ENCODE measurements at places on chromosomes 7 and 10.
A peak's percentile ranks its signal among the peaks of the same experiment; 100 is the strongest.

GRCh38 chr7:141463986-141464385, 87.2 kb upstream of the AGK start:
- DNase-seq: no peak

DNA sequence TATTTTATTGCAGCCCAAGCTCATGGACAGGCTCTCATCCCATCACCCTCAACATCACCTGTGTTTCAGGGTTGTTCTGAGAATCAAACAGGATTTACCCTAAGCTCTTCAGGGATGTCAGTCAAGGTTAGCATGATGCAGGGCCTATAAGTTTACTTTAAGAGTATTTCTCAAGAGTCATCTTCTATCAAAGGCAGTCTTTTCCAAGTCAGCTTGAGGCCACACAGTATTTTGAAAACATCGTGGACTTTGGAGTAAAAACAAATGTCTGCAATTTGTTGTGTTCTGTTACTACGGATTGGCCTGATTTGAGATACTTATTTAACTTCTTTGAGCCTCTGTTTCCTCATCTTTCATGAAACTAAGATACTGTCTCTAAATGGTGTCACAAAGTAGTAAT, 42.0 kb upstream of the NRP1 start:
- no peak for DNase-seq

DNA sequence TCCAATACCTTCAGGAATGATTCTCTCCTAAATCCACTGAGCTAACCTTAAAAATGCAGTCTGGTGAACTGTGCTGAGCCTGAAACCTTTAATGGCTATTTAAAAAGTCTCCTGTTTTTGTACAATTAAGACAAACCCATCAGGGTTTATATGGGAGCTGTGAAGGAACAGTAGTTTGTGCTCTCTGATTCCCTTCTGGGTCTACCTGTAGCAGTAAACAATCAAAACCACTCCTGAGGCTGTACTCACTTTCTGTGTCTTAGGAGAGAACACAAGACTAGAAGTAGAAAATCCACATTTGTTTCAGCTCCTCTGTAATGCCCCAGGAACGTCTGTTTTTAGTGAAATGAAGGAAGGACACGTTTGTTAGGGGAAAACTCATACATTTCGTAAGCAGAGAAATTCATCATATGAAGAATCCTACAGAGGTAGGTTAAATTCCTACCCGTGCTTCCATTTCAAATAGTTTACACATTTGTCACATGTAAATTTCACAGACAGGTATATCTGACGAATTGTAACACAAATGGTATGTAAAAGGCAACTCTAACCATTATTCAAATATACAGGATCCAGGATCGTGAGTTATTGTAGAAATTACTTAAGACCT, 2.6 kb downstream of the CUX1 start:
- no peak for DNase-seq

DNA sequence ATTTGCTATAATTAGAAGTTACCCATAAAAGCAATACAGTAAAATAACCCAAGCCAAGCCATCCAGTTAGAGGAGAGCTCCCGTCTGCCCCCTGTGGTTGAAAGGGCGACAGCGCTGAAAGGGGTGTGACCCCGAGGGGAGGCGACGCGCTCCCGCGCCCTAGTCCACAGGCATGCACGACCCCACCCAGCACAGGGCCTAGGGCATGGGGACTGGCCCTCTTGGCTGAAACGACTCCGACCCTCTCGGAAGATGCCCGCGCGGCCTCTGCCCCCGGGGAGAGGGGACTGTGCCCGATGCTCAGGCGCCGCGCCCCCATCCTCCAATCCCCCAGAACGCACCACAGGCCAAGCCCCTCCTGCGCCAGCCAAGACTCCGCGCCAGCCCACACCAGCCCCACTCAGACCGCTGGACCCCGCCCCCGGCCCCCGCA, 64.0 kb downstream of the CSGALNACT2 start:
- DNase-seq: peak; percentile 83

GRCh38 chr10:112394475-112394875, 20.6 kb downstream of the ACSL5 start:
- DNase-seq: no peak

DNA sequence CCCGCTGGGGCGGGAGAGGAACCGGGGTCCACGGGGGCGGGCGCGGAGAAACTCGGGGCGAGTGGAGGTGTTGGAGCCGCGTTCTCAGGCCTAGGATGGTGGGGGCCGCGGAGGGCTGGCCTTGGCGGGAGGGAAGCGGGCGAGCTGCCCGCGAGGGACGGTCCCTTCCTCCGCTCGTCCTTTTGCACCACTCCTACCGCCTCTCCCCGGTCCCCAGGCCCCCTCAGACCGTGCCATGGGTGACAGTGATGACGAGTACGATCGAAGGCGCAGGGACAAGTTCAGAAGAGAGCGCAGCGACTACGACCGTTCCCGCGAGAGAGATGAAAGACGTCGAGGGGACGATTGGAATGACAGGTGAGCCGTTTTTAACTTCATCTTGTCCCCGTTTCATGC, 451 bp downstream of the SRRT start:
- peak; percentile 79 for DNase-seq

DNA sequence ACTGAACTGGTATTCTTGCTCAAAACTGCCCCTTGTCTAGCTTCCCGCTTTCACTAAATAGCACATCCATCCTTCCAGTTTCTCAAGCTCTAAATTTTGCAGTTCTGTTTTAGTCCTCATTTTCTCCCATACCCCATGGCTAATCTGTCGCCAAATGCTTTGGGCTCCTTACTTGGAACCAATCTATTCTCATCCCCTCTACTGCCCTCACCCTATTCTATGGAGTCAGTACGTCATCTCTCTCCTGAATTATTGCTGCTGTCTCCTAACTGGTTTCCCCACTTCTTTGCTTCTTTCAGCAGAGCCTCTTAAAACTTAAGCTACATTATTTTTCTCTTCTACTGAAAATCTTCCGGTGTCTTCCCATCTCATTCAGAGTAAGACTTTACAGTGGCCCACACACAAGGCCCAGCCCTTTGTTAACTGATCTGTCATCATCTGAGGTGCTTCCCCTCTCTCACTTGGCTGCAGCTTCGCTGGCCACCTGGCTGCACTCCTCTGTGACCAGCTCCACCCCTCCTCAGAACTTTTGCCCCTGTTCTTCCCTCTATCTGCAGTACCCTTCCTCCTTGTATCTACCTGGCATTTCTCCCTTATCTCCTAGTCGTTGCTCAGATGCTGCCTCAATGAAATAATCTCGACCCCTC, 9.9 kb downstream of the STARD3NL start:
- DNase-seq: no peak

GRCh38 chr7:356087-356486, 66.1 kb downstream of the FOXL3 start:
- no peak for DNase-seq

DNA sequence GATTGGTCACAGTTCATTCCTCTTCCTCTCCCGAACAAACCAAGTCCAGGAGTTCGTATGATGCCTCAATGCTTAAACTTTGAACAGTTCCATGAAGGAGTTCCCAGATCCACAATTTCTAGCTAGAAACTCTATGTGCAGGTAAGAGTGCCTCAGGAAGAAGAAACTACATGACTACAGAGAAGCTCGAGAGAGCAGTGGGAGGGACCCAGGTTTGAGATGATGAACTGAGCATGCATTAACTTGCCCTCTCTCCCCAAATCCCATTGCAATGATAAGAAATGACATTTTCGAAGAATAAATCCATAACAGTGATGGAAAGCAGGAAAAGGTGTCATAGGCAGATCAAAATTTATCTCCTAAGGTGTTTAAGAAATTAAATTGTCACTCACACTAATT, 140.6 kb upstream of the JCAD start:
- no peak for DNase-seq

DNA sequence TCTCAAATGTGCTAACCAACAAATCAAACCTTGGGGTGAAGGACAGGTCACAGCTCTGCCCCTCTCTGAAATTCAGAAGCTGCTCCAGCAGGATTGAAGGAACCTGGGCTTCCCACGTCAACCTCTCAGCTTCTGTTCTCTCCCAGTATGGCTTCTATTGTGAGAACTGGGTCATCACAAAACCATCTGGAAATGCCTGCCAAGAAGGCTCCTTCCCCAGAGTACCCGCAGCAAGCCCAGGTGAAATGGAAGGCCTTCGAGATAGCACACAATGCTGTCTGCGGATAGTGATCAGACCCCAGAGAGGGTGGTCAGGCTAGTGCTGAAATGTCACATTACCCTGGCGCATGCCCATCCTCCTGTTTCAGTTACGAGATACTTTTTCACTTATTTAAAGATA, 16.4 kb upstream of the PROSER2 start:
- DNase-seq: no peak

GRCh38 chr7:22601408-22601807, 101.4 kb upstream of the STEAP1B start:
- no peak for DNase-seq

DNA sequence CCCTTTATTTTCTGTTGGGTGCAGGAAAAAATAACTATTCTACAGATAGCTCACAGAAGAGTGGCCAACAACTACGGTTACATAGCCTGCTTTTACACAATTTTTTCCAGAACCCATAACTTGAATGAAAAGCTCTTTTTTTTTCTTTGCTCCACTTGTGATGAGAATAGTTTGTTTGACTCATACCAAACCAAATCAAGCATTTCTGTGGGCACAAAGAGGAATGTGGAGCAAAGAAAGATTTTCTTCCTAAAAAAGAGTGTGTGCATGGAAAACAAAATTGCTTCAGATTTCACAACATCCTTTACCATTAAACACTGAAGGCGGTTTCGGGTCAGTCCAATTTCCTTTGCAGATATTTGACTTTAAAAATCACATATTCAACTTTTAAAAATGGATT, 54.8 kb upstream of the RAB11FIP2 start:
- DNase-seq: no peak

DNA sequence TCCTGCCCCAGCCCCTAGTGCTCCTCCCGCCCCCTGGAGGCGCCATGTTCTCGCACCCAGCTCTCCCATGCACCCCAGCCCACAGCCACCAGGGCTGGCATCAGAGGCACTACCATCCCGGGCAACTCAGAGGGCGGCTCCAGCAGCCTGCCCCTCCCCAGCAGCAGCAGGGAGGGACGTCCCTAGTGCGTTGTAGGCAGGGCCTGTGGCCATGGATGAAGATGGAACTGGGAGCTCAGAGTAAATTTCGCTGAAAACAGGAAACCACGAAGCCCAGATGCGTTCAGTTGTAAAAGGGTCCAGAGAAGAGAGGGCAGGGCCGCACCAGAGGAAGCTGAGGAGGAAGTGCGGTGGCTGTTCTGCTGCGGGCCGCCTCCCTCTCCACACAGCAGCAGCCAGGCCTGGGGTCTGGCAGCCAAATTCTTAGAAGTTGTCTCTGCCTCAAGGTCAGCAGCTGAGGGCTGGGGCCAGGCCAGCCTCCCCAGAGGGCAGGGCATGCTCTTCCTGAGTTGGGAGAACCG, 24.6 kb downstream of the VSIR start:
- DNase-seq: peak; percentile 88

DNA sequence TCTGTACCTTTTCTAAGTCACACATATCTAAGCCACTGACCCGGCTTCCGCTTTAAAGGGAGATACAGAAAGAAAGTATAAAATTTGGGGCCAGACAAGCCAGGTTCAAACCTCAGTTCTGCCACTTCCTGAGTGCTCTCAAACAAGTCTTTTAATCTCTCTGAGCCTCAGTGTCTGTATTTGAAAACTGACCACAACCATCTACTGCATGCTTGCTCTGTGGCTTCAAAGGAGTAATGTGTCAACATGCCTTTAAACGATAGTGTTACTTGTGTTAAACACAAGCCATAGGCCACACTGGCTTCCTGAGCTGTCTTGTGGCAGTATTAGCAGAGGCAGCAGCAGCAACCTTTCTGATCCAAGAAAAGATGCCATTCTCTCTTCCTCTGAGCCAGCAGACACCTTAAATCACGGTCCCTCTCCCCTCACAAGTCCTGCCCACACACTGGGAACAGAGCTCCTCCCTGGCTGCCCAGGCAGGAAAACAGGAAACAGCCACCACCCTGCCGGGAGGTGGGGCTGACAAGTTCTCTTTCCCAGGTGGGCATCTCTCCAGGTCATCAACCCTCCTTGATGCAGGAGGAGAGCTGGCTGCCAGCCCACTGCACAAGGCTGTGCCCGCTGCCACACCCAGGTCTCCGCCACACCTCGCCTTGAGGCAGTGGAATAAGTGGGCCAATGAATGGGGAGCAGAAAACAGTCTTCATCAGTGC, 10.7 kb downstream of the HIP1 start:
- DNase-seq: peak; percentile 70

GRCh38 chr7:119724041-119724792, 548.8 kb upstream of the KCND2 start:
- no peak for DNase-seq

- no peak for DNase-seq
These were observed 14.0 kb downstream of the SCRN1 start for GRCh38 chr7:29975561-29975960.

DNA sequence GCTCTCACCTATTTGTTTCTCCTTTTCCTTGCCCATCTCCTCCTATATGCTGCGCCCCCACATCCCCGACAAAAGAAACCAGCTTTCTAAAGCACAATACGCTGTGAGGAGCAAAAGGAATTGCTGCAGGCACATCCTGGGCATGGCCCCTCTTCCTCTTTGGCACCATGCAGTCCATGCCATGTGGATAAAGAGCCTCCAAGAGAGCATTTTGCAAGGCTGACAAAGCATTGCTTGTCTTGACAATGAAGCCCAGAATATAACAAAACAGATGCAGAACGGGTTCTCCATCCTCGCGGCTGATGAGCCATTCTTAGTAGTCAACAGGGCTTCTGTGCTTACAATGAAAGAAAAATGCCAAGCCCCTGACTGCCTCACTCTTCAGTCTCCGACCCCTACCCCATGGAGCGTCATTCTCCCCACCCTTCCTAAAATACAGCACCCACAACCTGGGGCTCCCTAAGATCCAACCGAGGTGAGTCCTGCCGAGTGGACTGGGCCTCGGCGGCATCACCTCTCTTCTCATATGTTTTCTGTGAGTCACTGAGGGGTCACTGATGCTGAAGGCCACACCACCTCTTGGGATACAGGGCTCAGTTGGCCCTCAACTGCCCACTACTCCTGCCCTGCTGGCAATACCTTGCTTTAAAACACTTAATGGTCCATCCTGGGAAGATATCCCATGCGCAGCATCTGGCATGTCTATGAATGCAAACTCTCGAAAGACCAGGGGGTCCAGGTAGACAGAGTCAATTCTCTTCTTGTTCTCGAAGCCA, 47.5 kb downstream of the GSDME start:
- DNase-seq: no peak

DNA sequence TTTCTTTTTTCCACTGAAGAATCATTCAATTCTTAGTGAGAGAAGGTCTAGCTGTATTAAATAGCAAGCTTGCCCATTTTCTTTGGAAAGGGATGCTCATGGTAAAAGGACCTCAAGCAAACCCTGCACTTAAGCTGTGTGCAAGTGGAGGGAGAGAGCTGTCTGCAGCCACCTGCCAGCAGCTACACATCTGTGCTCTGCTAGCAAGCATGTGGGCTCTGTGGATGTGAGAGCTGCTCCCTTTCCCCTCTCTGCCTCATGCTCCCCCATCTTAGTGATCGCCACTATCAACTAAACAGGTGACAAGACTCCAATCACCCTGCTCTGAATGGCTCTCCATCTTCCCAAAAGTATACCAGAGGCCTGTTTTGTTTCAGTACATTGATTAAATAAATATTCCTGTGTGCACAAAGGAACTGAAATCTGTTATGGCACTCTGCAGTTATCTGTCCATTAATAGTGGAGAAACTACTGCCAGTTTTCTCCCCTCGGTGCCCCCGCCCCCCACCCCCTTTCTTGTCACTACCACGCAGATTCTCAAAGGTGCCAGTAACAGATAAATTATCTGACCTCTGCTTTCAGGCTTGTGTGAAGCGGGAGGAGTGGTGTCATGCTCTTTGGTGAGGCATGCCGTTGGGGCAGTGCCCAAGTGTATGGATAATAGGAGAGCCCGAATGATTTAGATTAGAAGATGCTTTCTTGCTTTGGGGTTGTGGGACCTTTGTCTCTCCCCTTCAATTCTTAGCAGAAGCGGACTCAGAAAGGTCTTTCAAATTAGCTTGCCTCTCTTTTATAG, 26.4 kb downstream of the AUTS2 start:
- DNase-seq: no peak

GRCh38 chr10:67550838-67551402, 145.1 kb downstream of the CTNNA3 start:
- no peak for DNase-seq

Data from activated effector memory CD4-positive, alpha-beta T cell treated with anti-CD3 and anti-CD28 coated beads, Interleukin-2, amount 50 U/mL, for 16 hours (primary cell).